ENCODE measurements at places on chromosomes 1 and 21.

GRCh38 chr1:204456826-204457442, 37.7 kb downstream of the PIK3C2B start:
- no peak for DNase-seq

GRCh38 chr1:17603091-17603841, 63.8 kb downstream of the ARHGEF10L start:
- DNase-seq, result no peak

DNA sequence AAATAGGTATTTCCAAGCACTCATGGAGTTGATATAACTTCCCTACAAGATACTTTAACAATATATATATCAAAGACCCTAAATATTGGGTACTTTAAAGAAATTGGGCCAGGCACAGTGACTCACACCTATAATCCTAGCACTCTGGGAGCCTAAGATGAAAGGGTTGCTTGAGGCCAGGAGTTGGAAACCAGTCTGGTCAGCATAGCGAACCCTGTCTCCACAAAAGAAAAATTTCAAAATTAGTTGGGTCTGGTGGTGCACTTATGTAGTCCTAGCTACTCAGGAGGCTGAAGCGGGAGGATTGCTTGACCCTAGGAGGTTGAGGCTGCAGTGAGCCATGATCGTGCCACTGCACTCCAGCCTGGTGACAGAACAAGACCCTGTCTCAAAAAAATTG, 393.9 kb upstream of the DEPDC1 start:
- DNase-seq, result no peak

DNA sequence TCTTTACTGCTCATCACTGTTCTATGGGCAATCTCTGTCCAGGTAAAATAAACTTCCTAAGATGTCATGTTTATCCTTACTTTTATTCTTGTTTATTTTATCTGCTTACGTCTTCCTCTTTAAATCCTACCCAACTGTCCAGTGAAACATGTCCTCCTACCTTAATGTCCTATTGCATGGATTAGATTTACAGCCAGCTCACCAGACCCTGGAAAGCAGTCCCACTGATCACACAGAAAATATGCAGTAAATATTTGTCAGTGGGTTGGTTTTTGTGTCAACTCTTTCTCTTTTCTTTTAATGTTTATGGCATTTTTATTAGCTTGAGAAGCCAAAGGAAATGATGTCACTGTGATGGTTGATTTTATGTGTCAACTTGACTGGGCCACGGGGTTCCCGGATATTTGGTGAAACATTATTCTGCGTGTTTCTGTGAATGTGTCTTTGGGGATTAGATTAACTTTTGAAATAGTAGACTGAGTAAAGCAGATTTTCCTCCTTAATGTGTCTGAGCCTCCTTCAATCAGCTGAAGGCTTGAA, 258.3 kb downstream of the SRGAP2C start:
- DNase-seq, result no peak

DNA sequence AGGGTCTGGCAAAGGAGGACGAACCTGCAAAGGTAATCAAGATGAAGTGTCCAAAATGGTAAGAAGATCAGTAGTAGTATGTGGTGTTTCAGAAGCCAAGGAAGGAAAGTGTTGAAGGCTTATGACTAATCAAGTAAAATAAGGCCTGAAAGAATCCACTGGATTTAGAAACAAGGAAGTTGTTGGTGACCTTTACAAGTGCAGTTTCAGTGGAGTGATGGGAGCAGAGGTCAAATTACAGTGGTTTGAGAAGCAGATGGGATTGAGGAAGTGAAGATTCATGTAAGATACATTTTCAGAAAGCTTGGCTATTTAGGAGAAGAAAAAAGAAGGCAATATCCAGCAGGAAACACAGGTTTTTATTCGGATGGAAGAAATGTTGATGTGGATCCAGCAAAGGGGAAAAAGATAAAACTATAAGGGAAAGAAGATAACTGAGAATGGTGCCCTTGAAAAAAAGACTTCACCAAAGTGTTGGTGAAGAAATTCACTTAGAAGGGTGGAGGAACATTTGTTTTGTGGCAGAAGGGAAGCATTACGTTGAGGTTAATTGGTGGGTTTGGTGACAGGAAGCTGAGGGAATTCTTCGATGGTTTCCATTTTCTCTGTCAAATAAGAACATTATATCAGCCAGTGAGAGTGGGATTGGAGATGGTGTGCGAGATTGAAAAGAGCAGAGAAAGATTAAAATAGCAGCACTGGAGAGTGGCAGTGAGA, 2.1 kb downstream of the ARMH1 start:
- DNase-seq, result no peak

- DNase-seq, result no peak
Measured at GRCh38 chr1:31795096-31795675, 20.6 kb downstream of the SPOCD1 start.

- no peak for DNase-seq
Measured at GRCh38 chr1:235937123-235937522, 70.4 kb upstream of the LYST start.

DNA sequence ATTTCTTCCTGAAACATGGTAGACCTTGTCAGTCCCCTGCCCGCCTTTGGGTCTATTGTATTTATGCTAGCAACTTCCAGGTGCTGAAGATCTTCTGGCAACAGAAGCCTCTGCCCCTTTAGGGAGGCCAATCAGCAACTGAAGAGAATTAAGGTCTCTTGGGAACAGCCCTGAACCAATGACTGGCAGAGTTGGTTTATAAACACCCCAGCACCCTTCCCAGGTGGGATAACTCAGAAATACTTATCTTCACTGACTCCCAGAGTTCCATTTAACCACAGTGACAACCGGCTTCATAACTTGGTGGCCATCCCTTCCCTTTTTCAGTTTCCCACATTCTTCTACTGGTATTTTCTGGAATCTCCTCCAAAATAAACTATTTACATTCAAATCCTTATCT, 27.2 kb upstream of the TMCO1 start:
- no peak for DNase-seq

GRCh38 chr1:163320891-163321290, 863 bp upstream of the NUF2 start:
- DNase-seq, result no peak

DNA sequence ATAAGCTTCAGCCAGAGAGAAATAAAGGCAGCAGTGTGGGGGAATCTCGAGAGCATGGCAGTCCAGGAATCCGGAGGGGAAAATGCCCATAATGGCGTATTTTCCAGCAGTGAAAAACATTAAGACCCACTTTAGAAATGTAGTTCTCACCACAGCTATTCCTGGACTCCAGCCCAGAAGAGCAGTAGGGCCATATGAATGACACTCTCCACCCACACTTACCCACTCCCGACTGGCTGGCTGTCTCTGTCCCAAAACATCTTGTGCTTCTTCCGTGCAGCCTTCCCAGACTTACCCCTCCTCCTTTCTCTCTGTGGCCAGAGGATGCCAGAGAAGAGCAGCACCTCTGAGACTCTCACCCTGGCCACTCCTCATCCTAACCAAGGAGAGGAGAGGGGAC, 56.4 kb downstream of the TRABD2B start:
- DNase-seq, result no peak

GRCh38 chr1:31726715-31727114, 22.9 kb upstream of the COL16A1 start:
- DNase-seq, result no peak

DNA sequence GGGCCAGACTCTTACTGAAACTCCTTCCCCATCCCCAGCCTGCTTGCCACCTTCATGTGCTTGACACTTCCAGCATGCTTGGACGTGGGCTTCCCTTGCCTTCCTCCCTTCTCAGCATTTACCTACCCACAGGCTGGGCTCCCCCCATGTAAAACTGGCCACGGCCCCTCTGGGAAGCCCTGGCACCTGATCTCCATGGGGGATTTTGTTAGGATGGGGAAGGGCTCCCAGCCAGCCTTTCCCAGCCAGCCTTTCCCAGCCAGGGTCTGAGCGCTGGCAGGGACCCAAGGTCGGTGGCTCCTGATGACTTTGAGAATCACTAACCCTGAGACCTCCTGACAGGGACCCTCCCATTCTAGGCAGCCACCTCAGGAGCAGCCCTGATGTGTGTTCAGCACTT, 6.7 kb downstream of the ALX3 start:
- no peak for DNase-seq

GRCh38 chr1:206850401-206850800, 15.0 kb upstream of the IL20 start:
- no peak for DNase-seq

DNA sequence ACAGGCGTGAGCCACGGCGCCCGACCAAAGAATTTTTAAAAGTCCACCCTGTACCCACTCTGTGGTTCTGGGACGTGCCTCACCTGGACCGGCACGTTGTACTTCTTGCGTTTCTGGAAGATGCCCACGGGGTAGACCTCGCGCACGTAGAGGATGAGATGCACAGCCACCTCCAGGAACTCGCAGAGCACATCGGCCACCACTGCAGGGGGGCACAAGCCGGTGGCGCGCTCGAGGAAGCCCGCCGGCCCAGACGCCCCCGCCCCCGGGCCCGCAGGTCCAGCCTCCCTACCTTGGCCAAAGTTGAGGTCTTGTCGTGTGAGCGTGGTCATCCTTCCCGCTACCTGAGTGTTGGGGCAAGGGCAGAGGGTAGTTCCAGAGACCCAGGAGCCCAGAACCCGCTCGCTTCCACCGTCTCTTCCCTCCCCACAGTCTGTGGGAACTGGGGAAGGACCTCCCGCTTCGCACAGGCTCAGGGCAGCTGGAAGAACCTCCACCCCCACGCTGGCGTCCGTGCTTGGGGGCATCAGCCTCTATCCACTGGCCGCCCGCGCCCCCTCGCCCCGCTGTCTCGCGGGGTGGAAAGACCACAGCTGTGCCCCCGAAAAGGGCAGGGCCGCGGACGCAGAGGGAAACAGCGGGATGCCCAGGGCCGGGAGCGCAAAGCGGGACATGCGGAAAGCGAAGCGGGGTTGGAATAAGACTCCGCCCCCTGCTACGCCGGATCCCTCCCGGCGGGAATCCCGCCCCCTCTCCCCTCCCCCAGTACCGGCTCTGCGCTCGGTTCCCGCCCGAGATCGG, 478 bp downstream of the MAD2L2 start:
- no peak for DNase-seq

GRCh38 chr21:16740511-16740910, 772.3 kb upstream of the CXADR start:
- DNase-seq, result no peak

DNA sequence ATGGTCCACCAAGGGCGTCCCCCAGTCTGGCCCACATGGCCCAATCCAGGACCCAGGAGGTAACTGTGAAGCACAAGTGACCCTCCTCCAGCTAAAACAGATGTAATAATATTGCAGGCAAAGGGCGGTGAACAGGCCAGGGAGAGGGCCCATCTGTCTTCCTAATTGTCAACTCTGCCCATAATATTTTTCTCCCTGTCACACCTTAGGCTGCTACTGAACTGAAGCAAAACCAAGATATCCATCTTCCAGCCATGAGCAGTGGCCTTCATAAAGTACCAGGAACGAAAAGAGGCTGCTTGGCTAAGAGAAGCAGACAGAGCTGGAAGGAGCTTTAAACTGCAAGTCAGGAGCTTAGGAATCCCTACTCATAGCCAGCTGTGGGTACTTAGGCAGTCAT, 3.1 kb downstream of the KANK4 start:
- no peak for DNase-seq

DNA sequence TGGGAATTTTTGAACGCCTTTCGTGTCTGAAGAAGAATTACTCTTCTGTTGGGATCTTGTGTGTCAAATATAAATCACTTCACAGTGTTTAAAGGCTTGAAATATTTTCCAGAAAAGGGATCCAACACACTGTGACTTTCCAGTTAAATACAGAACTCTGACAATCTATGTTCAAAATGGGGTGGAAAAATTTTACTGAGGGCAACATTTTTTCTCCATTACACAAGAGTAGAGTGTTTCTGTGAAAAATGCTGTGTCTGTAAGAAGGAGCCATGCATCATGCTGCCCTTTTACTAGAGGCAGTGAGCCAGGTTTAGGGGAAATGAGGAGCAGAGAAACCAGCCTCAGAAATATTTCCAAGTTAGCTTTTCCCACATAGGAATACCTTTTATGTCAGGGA, 86.5 kb downstream of the VPS13D start:
- no peak for DNase-seq

DNA sequence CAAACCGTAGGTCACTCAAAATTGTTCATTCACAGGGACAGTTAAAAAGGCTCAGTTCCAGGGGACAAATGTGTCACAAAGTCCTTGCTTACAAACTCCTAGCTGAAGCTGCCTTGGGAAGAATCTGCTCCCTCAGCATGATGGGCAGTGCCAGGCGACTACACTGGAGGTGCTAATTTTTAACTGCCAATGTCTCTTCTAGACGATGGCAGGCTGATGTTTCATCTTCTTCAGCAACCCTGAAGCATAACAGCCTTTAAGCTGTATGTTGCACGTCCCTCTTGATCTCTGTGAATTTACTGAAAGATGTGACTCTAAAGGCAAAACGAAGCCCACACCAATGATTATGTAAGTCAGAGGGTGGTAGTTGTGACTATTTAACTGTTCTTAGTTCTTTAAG, 11.3 kb downstream of the COA7 start:
- DNase-seq, result no peak

DNA sequence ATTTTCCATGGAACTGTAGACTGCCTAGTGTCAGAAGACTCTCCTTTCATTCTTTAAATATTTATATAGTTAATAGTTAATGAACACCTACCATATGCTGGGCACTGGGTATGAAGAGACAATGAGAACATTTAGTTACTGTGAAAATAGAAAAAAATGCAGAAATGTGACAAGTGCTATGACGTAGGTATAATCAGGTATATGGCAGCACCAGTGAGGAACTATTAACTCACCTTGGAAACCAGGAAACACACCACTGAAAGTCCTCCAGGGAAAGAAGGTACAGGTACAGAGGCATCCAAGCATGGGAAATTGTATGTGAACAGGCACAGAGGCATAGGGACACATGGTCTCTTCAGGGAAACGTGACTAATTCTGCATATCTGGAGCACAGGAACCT, 42.3 kb downstream of the DPT start:
- DNase-seq, result no peak

GRCh38 chr1:20190256-20191160, 4.2 kb upstream of the PLA2G2C start:
- no peak for DNase-seq

- no peak for DNase-seq
Measured at GRCh38 chr1:84247425-84248220, 53.9 kb upstream of the SAMD13 start.

DNA sequence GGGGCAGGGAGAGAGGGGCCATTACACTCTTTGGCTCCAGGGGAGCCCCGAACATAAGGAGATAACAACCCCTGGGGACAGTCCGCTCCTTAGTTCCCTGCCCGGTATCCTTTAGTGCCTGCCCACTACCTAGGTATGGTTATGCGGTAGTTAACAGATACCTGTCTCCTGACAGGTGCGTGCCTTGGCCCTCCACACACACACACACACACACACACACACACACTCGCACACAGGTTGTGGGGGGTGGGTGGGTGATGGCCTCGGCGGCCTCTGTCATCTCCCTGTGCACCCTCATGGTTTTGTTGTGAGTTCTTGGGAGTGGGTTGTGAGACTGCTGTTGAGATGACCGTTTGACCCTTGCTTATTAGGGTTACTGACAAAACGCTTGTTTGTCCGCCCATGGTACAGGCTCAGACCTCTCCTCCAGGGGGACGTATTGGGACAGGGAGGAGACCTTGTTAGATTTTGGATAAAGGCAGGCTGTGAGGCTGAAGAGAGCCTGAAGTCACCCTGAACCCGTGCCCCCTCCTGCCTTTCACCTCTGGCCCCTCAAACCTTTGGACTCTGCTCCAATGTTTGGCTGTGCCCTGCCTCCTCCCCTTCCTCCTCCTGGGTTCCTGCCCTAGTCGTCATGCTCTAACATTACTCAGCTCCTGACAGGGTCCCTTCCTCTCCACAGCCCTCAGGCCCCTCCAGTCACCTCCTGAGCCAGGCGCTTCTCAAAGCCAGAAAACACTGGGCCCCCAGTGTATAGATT, 979 bp downstream of the RASSF5 start:
- DNase-seq, result no peak

GRCh38 chr1:2597441-2598328, 11.1 kb downstream of the PRXL2B start:
- no peak for DNase-seq

GRCh38 chr1:232533328-232533727, 96.6 kb downstream of the SIPA1L2 start:
- no peak for DNase-seq
